ENCODE measurements at places on chromosomes 4 and X. TPM values are rescaled to one million over a fixed set of nuclear protein-coding genes. Genes with fewer than 3 reads are reported as not detected.

- no peak for DNase-seq
Observed at GRCh38 chr4:159269116-159269515, 166.2 kb downstream of the RAPGEF2 start.

CFI gene
- 7.3 TPM for polyA plus RNA-seq

DNA sequence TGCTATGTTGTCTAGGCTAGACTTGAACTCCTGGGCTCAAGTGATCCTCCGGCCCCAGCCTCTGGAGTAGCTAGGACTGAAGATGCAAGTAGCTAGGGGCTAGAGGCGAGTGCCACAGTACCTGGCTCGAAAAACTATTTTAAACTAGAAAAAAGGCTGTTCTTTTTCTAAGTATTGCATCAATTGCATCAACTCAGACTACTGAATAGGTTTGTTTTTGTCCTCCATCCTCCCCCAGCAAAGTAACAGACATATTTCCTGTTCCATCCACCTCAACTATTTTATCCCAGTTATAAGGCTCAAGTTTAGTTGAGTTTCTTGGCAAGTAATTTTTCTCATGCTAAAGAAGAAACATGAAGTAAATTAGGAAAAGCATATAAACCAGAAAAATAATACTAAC lies 4.1 kb downstream of the SH3RF1 start:
- DNase-seq: no peak

- DNase-seq: no peak
Observed at GRCh38 chr4:148151806-148152205, 290.4 kb downstream of the NR3C2 start.

DNA sequence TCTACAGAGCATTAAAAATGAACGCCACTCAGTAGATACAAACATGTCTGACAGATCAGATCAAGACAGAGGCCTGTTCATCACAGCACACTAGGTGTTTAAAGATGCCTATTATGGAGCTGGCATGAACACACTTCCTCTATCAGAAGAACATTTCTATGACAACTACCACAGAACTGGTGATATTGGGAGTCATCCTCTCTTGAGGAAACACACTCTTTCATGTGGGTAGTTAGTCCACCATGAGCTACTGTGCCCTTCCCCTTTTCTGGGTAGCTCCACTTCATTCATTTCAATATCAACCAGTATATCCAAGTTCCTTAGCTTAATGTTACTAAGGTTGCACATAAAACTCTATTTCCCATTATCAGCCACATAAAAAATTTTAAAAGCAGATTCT lies 46.7 kb downstream of the MAOB start:
- DNase-seq: no peak

DNA sequence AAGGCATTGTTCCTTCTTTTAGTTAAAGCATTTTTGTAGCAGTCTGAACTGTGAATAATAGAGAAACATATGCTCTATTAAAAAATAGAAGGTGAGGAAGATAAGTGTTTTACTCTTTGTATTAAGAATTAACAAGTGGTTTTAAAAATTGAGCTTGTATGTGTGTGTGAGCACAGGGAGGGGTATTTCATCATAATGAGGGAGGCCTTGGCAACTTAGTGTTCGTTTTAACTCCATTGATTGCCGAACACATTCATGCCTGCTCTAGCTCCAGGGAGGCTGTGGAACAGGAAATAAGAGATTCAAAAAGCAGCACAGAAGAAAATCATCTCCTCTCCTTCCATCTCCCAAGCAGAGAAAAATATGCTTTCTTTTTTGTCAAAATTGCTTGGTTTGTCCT lies 14.8 kb downstream of the SHROOM3 start:
- no peak for DNase-seq

DNA sequence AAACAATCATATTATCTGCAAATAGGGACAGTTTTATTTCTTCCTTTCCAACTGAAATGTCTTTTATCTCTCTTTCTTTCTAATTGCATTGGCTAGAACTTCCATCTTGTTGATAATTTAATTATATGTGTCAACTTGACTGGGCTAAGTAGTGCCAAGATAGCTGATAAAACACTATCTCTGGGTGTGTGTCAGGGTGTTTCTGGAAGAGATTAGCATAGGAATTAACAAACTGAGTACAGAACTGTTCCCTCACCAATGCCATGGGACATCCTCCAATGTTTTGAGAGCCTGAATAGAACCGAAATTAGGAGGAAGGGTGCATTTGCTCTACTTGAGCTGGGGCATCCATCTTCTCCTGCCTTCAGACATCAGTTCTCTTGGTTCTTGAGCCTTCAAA lies 1027.2 kb downstream of the FAT4 start:
- DNase-seq: no peak

- DNase-seq: no peak
Observed at GRCh38 chr4:12186526-12186925, 757.8 kb upstream of the HS3ST1 start.

HMX1 gene
- not detected for polyA plus RNA-seq

GRCh38 chr4:18923496-18924161 lies 902.1 kb upstream of the LCORL start:
- DNase-seq: no peak

- no peak for DNase-seq
Observed at GRCh38 chr4:100935090-100935489, 412.2 kb downstream of the PPP3CA start.

CITED1 gene
- polyA plus RNA-seq: 13.1 TPM

DNA sequence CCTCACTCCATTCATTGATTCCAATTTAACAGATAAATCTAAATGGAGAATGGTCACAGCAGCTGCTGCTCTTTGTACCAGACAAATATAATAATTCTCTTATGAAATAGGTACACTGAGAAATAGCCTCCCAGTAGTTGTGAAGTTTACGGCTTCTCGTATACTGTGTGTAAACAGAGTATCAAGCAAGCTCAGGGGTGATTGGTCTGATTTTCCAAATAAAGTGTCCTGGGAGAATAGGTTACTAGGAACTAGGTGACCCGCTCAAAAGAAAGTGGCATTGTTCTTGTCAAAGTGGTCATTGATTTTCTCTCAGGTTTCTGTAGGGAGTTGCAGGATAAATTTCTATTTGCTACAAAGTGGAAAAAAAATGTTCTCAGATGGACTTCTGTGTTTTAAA lies 838.2 kb downstream of the RAPGEF2 start:
- no peak for DNase-seq

PAGE5 gene
- not detected for polyA plus RNA-seq

CT45A3 gene
- polyA plus RNA-seq: 0.22 TPM

TMEM154 gene
- 0.83 TPM for polyA plus RNA-seq

DNA sequence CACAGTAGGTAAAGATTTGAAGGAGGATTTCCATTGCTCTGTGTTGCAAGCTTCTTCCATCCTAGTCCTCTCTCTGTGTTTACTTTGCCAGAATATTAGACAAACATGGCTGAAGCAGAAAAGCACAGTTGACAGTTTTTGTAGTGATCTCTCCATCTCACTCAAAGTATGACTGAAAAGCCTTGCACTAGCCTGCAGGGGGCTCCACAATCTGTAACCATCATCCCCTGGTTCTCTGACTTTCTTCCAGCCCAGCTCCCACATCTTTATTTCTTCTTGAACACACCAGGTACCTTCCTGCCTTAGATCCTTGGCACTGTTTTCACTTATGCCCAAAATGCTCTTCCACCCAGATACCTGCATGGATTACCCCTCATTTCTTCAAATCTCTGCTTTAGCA lies 34.1 kb upstream of the HHIP start:
- DNase-seq: peak; percentile 3

Measured in hindlimb muscle (tissue), 1 donor.